ENCODE measurements at places on chromosomes 4 and X. TPM values are rescaled to one million over a fixed set of nuclear protein-coding genes. Genes with fewer than 3 reads are reported as not detected.

The MAGEA12 gene
- not detected for total RNA-seq

The SORBS2 gene
- not detected for total RNA-seq

The DDX53 gene
- total RNA-seq: not detected

The ARSJ gene
- total RNA-seq: 17.0 TPM

Data from bronchial smooth muscle cell (primary cell).